Activated naive CD4-positive, alpha-beta T cell (primary cell): ENCODE measurements at places on chromosomes 2 and 18.

DNA sequence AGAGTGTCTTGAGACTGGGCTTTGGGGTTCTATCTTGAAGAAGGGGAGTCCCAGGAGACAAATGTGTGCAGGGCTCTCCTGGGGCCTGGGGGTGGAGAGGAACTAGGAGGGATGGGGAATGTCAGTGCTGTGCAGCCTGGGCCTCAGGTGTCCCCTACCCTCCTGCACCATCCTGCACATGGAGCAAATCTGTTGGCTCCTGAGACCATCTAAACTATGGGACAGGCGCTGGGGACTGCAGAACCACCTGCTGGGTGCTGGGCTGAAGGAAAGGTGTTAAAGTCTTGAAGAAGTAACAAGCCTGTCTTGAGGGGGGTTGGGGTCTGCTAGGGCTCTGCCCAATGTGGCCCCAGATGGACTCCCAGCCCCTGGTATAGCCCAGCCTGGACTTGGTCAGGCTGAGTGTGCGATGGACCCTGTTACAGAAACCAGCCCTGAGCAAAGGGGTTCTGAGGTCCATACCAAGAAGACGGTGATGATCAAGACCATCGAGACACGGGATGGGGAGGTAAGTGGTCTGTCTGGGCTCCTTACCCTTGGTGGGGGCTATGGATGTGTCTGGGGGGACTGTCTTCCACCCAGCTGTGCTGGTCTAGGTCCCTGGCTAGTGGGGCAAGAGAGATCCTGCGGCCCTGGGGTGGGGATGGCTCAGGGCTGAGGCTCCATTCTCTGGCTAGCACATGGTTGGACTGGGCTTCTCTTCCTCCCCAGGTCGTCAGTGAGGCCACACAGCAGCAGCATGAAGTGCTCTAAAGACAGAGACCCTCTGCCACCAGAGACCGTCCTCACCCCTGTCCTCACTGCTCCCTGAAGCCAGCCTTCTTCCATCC is 7.3 kb downstream of the DES start:
- DNase-seq, result no peak

- no peak for DNase-seq
Measured at GRCh38 chr2:191970867-191971266, 124.0 kb upstream of the CAVIN2 start.

DNA sequence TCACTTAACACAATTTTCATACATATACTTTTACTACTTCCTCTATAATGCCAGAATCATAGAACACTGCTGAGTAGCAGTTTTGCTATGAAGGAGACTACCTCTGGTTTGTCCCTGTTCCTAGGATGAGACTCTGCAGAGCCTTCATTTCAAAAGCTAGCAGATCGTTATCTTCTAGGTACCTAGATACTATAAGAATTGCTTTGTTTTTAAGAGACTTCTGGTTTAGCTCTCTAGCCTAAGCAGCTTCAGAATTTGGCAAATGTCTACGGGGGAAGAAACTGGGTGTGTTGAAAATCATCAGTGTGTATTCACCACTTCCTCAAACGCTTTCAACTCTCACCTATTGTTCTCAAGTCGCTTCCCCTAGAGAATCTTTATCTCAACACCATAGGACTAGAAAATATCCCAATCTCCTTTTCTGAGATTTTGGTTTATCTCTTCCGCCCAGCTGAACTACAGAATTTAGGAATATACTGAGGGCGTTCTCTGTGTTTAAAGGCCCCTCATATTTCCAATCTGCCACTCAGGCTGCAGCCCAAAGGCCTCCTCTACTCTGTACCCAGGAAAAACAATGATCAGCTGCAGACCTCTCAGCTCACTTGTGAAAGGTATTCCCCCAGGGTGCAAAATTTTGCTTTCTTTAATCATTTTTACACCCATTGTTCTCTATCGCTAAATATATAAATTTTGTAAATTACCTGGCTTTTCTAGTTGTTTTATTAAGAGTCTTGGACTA is 28.7 kb downstream of the SMAD2 start:
- no peak for DNase-seq

DNA sequence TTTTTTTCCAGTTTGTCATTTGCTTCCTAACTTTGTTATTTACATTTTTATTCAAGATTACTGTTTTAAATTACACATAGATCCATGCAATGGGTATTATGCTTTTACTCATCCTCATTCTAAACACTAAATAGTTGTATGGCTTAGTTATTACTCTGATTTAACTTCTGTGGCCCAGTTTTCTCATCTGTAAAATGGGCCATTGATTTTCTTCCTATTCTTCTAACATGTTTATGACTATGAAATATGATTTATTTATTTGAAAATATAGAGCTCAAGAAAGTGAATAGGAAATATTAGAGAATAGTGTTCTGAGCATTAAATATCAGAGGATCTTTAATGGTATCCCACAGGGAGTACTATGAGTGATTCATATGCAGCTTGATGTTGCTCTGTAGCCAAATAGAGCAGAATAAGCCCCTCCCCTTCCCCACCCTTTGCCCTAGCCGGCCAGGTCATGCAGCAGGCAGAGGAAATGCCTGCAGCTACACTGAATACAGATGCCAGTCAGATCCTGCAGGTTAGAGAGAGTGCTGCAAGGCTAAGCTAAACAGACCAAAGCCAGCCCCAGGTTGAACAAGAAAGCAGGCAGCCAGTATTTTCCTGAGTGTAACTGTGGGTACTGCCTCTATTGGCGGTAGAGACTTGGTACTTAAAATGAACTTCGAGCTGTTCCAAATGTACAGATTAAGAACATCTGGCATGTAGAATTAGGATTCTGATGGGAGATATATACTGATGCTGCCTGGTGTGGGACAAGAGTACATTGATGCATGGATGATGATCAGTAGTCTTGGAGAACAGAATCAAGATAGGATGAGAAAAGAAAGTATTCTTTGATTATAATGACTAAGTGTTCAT is 11.7 kb upstream of the ACYP2 start:
- no peak for DNase-seq

DNA sequence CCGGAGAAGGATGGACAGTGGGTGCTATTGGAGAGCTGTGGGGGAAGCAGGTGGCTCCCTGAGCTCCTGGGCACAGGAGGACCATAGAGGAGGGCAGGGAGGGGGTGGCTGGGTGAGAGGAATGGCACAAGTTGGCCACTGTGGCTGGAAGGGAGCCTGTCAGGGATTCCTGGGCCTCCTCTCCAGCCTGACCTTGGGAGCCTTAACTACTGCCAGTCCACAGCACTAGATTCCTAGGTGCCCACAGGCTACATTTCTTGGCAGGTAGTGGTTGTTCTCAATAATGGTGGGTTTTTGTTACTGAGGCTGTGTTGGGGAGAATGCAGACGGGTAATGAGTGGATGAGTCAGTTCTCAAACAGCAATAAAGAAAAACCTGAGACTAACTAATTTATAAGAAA is 26.0 kb downstream of the EFHD1 start:
- DNase-seq, result no peak

GRCh38 chr18:70981400-70982140 is 692.7 kb downstream of the SOCS6 start:
- no peak for DNase-seq

DNA sequence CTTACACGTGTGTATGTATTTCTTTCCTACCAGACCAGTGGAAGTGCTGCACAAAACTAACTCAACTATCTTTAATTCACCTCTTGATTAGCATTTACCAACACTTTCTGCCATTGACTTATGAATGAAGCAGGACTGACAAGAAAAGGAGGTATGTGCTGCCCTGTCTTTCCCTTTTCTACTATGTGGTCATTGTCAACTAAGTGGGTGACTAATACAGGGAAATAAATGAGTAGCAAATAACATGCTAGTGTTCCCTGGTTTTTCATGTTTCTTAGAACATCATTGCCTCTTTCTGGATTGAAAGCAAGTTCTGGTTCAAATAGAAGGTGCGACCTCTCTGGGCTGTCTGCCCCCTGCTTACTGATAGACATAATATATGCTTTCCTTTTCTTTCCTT is 58.0 kb downstream of the LINC00305 start:
- DNase-seq, result no peak

GRCh38 chr2:183678908-183679307 is 554.7 kb downstream of the NUP35 start:
- DNase-seq, result no peak

DNA sequence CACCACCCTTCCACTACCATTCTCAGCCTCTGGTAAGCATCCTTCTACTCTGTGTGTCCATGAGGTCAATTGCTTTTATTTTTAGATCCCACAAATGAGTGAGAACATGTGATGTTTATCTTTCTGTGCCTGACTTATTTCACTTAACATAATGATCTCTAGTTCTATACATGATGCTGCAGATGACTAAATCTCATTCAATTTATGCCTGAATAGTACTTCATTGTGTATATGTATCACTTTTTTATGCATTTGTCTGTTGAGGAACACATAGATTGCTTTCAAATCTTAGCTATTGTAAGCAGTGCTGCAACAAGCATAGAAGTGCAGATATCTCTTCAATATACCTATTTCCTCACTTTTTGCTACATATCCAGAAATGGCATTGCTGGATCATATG is 733.3 kb downstream of the SUCLG1 start:
- DNase-seq, result no peak

GRCh38 chr2:7071916-7072556 is 154.8 kb downstream of the RNF144A start:
- no peak for DNase-seq

- no peak for DNase-seq
Measured at GRCh38 chr2:45138904-45139303, 129.7 kb upstream of the SIX2 start.

DNA sequence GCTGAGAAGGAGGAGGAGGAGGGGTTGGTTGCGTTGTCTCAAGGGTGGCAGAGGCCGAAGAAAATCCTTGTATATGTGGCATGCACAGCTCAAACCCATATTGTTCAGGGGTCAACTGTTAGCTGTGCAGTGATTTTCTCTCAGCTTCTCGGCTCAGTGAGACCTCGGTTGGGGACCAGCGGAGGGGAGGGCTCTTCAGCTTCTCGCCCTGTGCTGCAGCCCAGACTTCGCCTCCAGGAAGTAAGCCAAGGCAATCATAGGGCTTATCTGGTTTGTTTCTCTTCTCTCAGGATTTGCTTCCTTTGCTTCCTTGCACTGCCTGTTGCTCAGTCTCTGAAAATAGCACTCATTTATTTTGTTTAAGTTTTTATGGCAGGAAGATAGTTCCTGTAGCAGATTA is 85.5 kb downstream of the SOWAHC start:
- DNase-seq, result no peak

DNA sequence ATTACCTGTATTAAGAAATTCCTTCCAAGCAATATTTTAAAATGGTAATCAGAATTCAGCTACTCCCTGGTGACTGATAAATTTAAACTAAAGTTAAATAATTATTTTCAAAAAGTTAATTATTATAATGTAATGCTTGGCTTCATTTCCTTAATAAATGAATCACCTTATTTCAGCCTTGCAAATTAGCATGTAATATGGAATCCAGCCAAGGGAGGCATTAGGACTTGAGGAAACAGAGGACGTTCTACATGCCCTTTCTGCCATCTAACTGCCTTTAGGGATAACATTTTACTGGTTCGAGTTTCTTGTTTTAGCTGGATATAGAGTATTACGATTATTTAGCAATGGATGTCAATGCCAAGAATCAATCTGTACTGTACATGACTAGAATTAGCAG is 636.3 kb downstream of the TSN start:
- DNase-seq, result no peak

DNA sequence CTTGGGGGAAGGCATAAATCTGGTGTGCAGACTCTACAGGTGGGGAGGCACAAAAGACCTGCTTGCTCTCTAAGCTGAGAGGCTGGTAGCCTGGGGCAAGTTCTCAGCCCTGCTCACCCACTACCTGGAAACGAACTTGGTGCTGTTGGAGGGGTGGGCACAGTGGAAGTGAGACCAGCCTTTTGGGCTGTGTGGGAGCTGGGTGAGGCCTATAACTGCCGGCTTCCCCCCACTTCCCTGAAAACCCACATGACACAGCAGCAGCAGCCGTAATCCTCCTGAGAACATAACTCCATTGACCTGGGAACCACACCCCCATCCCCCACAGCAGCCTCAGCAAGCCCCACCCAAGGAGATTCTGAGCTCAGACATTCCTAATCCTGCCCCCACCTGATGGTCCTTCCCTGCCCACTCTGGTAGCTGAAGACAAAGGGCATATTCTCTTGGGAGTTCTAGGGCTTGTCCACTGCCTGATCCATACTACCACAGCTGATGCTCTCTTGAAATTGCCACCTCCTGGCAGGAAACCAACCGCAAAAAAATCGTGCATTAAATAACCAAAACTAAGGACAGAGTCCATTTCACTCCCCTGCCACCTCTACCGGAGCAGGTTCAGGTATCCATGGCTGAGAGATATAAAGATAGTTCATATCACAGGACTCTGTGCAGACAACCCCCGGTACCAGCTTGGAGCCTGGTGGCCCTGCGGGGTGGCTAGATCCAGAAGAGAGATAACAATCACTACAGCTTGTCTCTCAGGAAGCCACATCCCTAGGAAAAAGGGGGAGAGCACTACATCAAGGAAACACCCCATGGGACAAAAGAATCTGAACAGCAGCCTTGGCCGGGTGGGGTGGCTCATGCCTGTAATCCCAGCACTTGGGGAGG is 178.1 kb downstream of the NDUFA10 start:
- DNase-seq, result no peak
